ENCODE measurements at places on chromosomes 12 and 14.
A peak's percentile ranks its signal among the peaks of the same experiment; 100 is the strongest.

DNA sequence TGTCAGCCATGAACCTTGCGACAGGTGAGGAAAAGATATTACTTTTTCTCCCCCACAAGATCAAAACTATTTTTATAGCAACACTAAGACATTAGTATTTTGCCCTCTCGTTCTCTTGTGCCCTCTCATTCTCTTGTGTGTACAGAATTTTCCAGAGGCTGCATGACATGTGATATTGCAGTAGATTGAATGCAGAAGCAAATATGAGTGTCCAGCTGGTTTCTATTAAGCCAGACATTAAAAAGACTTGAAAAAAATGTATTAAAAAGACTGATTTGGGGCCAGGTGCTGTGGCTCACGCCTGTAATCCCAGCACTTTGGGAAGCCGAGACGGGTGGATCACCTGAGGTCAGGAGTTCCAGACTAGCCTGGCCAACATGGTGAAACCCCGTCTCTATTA is 63.7 kb upstream of the ZFP36L1 start:
- DNase-seq, result peak; percentile 28

DNA sequence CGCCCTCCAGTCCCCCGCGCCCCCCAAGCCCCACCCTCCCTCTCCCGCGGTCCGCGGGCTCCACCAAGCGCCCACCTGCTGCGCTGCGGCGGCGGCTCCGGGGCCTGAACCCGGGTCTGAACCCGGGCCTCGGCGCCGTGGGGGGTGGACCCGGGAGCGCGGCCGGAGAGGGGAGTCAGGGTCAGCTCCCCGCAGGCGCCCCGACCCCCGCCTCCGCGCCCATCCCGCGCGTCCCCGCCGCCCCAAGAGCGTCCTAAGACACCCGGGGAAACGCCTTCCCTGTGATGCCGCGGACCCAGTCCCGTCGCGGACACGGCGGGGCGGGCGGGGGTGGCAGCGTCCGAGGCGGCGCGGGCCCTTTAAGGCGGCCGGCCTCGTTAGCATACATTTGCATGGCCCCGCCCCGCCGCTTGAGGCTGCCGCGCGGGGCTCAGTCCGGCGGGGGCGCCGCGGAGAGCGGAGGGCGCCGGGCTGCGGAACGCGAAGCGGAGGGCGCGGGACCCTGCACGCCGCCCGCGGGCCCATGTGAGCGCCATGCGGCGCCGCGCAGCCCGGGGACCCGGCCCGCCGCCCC is at the start of gene MMP17:
TSS of gene MMP17 (plus strand) at position 433 of the 574 bp plus-strand sequence. CDS start at position 535, 102 bp downstream.
- DNase-seq, result peak; percentile 26

GRCh38 chr12:16407346-16407745 is 59.9 kb downstream of the MGST1 start:
- DNase-seq, result no peak

GRCh38 chr14:30584058-30584630 is 25.2 kb downstream of the G2E3 start:
- peak; percentile 24 for DNase-seq

DNA sequence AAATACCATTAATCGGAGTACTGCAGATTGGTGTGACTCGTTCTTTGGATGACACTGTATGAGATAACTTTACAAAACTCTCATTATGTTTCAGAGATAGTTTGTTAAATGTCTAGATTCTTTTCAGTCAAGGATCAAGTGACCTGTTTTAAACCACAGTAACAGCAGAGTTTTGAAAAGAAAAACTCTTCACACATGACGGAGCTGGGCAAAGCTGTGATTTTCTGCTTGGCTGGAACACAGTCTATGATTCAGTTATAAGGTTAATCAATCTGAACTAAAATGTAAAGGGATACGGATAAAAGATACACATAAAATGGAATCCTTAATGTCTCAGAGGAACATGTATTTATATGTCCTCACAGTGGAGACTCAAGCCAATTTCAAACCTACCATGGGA is 573.2 kb downstream of the PRKD1 start:
- no peak for DNase-seq

DNA sequence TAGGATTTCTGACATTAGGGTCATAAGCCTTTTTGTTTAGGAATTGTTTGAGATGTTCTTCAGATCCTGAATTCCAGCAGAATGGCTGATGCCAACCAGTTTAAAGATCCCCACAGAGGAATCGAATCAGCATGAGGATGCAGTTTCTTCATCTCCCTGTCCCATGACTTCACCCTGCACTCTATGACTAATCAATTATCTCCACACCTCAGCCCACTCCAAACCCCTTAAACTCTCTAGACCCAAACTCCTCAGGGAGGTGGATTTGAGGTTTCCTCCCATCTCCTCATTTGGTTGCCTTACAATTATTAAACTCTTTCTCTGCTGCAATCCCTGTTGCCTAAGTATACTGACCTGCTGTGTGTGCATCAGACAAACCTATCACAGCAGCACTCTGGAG is 86.5 kb upstream of the CRY1 start:
- no peak for DNase-seq

- DNase-seq, result no peak
Measured at GRCh38 chr12:98475565-98475908, 39.9 kb upstream of the TMPO start.

DNA sequence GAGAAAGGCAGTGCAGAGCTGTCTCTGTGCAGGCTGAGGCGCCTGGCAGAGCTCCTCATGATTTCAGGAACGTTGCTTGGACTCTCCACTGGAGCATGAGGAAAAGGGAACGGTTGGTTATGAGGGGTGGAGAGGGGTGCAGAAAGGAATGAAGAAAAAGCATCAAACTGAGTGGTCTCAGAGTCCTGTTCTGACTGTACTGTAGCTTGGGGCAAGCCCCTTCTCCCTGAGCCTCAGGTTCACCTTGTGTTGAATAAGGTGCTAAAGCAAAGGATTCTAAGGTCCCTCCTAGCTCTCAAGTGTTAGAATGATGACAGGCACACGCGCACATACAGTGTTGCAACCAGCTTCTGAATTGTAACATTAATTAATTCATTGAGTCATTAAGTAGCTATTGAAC is 125.2 kb upstream of the PARP11 start:
- DNase-seq, result no peak

GRCh38 chr12:14307004-14307403 is 58.5 kb upstream of the ATF7IP start:
- DNase-seq, result no peak

DNA sequence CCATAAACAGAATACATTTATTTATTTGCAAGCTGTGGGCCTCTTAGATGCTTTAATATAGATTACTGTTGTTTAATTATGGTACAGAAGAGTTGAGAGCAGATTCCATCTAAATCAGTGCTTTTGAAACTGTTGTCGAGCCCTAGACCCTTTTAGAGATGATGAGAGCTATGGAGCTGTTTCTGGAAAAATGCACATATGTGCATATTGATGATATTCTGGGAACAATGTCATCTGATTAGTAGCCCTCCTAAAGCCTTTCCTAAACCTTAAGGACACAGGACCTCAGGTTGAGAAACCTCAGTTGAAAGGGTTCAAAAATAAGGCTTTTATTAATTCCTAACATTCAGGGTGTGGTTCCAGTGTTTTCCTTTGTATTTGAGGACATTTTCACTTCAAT is 11.7 kb downstream of the PRKCH start:
- no peak for DNase-seq

GRCh38 chr14:72472845-72473244 is 421.1 kb downstream of the DPF3 start:
- DNase-seq, result no peak

DNA sequence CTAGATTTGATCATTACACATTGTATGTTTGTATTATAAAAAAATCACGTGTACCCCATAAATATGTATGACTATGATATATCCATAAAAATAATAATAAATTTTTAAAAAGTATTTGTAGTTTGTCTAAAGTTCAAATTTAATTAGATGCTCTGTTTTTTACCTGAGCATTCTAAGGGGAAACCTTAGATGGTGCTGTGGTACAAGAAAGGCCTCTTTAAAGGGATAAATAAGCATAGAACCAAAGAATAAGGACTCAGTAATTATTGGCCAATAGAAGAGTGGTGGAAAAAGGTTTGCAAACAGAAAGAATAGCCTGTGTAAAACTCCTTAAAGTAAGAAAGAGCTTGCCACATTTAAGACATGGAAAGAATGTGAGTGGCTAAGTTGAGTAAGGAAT is 580.1 kb upstream of the SEL1L start:
- no peak for DNase-seq

- no peak for DNase-seq
Measured at GRCh38 chr14:87131879-87132278, 861.1 kb downstream of the GALC start.

DNA sequence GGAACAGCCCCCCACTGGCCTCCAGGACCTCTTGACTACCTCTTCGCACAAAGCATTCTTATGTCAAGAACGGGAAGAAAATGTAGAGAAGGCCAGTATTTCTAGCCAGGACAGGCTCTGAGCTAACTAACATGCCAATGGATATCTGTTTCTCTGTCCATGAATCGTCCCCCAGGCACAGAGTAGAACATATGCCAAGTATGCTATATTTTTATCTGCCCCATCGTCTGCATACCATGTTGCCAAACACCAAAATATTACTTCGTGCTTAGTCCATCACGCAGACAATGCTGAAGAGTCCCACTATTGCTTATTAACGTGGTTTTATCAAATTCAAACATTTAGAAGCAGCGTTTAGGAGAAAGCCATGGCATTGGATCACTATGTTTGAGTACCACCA is 151.4 kb upstream of the CPSF6 start:
- DNase-seq, result no peak

DNA sequence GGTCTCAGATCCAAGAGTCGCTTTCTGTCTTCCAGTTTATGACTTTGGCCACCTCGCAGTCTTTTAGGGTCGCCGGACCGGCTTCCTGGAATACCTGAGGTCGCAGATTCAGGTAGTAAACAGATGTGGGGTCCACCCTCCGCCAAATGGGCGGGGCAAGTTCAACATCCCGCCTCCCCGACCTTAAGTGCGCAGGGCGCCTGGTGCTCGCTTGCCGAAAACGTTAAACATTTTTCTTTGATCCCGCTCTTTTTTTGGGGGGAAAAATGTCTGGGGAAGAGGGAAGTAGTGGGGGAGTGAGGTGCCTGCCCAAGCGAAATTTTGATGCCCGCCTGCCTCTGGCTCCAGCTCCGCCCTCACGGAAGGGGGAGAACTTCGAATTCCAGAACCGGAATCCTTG is 73.9 kb upstream of the TBX5 start:
- no peak for DNase-seq

DNA sequence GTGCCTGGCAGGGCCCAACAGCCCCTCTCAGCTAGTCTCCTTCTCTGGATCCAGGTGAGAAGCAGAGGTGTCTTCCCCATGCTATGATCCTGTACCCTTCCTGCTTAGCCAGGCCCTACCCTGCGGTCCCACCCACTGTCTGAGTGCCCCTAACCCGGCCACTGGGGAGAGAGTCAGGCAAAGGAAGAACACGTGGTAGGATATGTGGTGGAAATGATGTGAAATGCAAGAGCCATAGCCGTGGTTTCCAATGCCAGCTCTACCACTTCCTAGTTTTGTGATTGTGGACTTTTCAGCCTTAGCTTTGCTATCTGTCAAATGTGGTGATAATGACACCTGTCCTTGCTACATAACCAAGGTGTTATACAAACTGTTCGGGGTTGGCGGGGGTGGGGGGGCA is 15.8 kb downstream of the KRT2 start:
- no peak for DNase-seq

DNA sequence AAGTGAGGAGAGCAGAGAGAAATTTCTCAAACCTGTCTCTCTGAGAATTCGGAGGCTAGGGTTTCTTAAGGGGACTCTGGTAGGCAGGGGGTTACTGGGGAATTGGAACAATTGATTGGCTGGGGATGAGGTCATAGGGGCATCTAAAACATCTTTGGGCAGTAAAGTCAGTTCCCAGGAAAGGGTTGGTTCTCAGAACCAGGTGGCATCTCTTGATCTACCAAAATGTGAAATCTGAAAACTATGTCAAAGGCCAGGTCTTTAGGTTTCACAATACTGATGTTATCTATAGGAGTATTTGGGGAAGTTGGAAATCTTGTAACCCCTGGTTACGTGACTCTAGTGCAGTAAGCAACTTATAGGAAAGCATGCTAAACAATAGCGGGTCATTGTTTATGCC is 6.9 kb downstream of the C12orf75 start:
- DNase-seq, result no peak

DNA sequence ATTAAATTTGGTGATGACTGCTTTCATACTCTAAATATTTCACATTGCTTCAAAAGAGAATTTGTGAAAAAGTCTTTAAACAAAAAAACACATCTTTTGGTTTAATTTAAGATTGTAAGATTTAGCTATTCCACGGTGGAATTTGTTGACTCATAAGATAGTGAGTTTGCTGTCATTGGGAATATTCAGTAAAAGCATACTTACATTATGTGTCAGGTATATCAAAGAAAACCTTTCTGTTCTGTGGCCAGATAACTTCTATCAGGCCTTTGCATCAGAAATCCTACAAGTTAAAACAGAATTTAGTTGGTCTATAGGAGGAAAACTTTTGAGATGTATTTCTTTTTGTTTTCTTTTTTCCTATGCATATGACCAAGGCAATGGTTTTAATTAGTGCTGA is 148.8 kb upstream of the E2F7 start:
- DNase-seq, result peak; percentile 66

- no peak for DNase-seq
Measured at GRCh38 chr12:85006206-85006605, 29.9 kb downstream of the TSPAN19 start.

GRCh38 chr12:40511341-40511740 is 180.9 kb upstream of the CNTN1 start:
- DNase-seq, result no peak

GRCh38 chr14:55446833-55447232 is 6.4 kb upstream of the TBPL2 start:
- DNase-seq, result peak; percentile 51

DNA sequence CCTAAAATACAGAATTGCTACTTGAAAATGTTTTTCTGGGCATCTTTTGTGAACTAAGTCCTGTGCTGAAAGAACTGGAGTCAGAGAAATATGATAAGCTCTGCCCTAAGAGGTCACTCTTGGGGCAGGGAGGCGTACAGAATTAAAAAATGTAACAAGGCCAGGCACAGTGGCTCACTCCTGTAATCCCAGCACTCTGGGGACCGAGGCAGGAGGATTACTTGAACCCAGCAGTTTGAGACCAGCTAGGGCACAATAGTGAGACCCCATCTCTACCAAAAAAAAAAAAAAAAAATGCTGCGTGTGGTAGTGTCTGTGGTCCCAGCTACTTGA is 46.0 kb downstream of the TMCC3 start:
- no peak for DNase-seq

- DNase-seq, result no peak
Measured at GRCh38 chr12:40028296-40028695, 77.6 kb downstream of the SLC2A13 start.

- DNase-seq, result no peak
Measured at GRCh38 chr12:62873116-62873825, 61.7 kb downstream of the PPM1H start.

GRCh38 chr12:94596596-94596995 is 53.8 kb downstream of the TMCC3 start:
- DNase-seq, result no peak

- no peak for DNase-seq
Measured at GRCh38 chr12:29486972-29487371, 10.5 kb downstream of the OVCH1 start.

GRCh38 chr14:96203635-96204034 is 1.0 kb upstream of the BDKRB2 start:
- DNase-seq, result no peak

- DNase-seq, result no peak
Measured at GRCh38 chr12:52337054-52337453, 15.9 kb upstream of the KRT83 start.

GRCh38 chr14:53389202-53389601 is 236.1 kb upstream of the DDHD1 start:
- no peak for DNase-seq
